Vagina (tissue), 2 donors: ENCODE measurements at places on chromosomes 11 and 22.

DNA sequence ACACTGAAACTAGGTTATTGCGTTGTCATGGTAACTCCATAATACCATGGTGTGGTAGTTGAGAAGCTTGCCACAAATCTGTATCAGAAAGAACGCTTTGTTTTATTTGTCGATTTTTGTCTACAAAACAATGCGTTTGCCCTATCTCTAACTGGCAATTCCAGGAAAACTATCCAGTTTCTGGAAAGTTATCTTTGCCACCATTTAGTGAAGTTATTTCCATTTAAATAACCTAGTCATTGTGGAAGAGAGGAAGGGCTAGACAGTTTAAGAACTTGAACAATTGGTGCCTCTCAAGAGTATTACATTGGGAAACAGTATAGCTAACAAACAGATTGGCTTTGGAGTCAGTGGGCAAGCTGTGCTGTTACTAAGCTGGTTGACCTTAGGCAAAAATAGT, 7.9 kb downstream of the HSD17B12 start:
- DNase-seq, result no peak

DNA sequence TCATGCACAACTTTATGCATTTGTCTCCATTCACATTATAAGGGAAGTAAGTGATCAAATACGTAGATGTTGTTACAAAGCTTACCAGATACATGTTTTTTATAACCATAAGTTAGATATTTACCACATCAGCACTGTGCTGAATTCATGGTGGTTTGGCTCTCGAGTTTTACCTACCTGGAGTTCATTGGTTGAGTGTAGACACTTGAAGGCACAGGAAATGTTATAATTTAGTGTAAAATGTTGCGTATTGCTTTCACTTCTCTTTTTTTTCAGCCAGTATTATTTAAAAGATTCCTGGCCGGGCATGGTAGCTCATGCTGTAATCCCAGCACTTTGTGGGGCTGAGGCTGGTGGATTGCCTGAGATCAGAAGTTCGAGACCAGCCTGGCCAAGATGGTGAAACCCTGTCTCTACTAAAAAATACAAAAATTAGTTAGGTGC, 53.1 kb upstream of the GRK2 start:
- no peak for DNase-seq

DNA sequence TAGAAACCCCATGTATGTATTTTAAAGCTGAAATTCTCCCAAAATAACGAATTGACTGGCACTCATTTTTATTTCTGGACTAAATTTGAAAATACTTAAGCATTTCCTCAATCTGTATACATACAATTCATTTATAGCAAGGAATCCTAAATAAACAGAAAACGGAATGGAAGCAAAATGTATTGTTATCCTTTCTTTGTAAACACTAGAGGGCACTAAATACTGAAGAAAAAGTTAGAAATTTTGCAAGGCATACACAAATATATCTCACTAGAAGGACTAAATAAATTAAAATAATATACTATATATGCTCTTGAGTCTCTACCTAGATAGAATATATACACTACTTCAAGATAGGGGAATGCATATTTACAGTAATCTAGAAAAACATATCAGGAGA, 23.1 kb upstream of the ANO5 start:
- DNase-seq, result no peak

GRCh38 chr11:103880968-103881367, 155.5 kb upstream of the DDI1 start:
- no peak for DNase-seq

DNA sequence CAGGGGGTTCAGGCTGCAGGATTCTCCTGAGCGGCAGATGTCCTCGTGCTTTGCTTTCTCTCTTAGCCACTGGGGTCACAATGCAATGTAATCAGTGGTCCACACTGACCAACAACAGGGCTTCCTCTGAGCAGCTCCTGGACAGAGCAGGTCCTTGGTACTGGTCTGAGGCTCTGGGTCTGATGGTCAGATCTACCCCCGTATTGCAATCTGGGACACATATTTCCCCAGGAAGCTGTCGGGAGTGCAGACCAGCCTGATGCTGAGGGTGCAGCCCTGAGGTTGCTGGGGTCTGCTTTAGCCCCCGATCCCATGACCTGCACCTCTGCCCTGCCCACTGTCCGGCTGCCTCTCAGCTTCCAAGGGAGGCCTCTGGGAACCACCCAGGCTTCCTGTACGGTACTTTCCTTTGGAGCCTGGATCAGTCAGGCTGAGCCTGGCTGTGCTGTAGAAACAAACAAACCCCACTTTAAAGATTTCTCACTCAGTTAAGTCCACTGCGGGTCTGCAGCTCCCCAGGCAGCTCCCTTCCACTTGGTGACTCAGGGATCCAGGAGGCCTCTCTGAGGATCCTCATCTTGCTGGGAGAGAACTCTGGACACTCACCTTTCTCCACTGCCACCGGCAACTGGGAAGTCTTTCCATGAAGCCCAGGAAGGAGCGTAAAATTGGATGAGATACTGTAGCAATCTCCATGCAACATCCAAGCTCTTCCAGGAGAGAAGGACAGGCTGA, 1046.6 kb downstream of the TBC1D22A start:
- DNase-seq, result peak; percentile 91

- no peak for DNase-seq
These were observed 90.9 kb downstream of the PDHX start for GRCh38 chr11:35007277-35007676.

GRCh38 chr11:6531267-6531752, 34.2 kb downstream of the DNHD1 start:
- no peak for DNase-seq
